ENCODE measurements at places on chromosomes 16 and 17. TPM values are rescaled to one million over a fixed set of nuclear protein-coding genes. Genes with fewer than 3 reads are reported as not detected.

Gene CDH3
- total RNA-seq, result 1.7 TPM

Gene BIRC5
- 3.7 TPM for total RNA-seq

Gene UMOD
- total RNA-seq, result not detected

Gene FBXW10B
- not detected for total RNA-seq

Gene LPCAT2
- 5.0 TPM for total RNA-seq

Gene SOST
- not detected for total RNA-seq

Gene NME3
- 51.3 TPM for total RNA-seq

Gene FGF11
- total RNA-seq, result 20.9 TPM

Gene GALR2
- total RNA-seq, result not detected

Gene KRT32
- total RNA-seq, result not detected

Gene SOX9
- total RNA-seq, result 7.0 TPM

Gene FZD2
- 4.0 TPM for total RNA-seq

Gene DOC2A
- not detected for total RNA-seq

Gene CMTM2
- total RNA-seq, result not detected

Gene CACNG5
- not detected for total RNA-seq

Gene DHRS7C
- total RNA-seq, result 201 TPM

Gene KCNH6
- total RNA-seq, result not detected

Gene TEKT5
- not detected for total RNA-seq

Gene HAP1
- not detected for total RNA-seq

Gene SLC43A2
- 9.8 TPM for total RNA-seq

Gene EVPLL
- total RNA-seq, result not detected

Gene ELMO3
- 2.2 TPM for total RNA-seq

Gene KRTAP4-6
- total RNA-seq, result not detected

Gene ALOX12B
- total RNA-seq, result 0.43 TPM

Gene ULK2
- total RNA-seq, result 18.4 TPM

Gene RGS11
- total RNA-seq, result 8.3 TPM

Gene CASKIN2
- total RNA-seq, result 28.7 TPM

Gene TBC1D3K
- not detected for total RNA-seq

Gene KRTAP17-1
- not detected for total RNA-seq

Gene SBK1
- total RNA-seq, result 0.52 TPM

Gene HES7
- total RNA-seq, result not detected

Gene OR1F1
- not detected for total RNA-seq

All from right atrium auricular region (tissue), 2 donors.